Stimulated activated CD8-positive, alpha-beta memory T cell treated with anti-CD3 and anti-CD28 coated beads, Interleukin-7, amount 100 ng/mL, for 4 hours (primary cell): ENCODE measurements at places on chromosomes 13 and 19.
A peak's percentile ranks its signal among the peaks of the same experiment; 100 is the strongest.

GRCh38 chr19:11096210-11096841 lies 7.1 kb downstream of the LDLR start:
- no peak for DNase-seq

GRCh38 chr19:31553846-31554215 lies 204.6 kb upstream of the TSHZ3 start:
- DNase-seq: no peak

- no peak for DNase-seq
Observed at GRCh38 chr19:51602189-51602854, 27.9 kb downstream of the SIGLEC5 start.

DNA sequence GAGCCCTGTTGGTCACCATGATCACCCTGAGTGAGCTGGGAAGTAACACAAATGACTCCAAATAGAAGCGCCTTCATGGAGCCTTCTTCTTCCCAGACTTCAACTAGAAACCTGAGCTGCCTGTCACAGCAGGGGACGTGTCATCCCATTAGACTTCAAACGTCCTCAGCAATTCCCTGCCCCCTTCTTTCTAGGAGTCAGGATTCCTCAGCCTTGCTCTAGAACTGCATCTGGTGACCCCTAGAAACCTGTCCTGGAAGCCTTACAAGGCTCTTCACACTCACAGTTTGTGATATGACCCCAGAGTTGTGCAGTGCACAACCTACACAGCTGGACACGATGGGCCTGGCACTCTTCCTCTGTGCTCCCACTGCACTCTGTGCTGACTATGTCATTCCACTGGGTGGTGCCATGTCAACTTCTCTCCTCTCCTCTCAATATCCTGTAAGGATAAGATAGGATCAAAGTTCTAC lies 23.6 kb upstream of the TTYH1 start:
- no peak for DNase-seq

DNA sequence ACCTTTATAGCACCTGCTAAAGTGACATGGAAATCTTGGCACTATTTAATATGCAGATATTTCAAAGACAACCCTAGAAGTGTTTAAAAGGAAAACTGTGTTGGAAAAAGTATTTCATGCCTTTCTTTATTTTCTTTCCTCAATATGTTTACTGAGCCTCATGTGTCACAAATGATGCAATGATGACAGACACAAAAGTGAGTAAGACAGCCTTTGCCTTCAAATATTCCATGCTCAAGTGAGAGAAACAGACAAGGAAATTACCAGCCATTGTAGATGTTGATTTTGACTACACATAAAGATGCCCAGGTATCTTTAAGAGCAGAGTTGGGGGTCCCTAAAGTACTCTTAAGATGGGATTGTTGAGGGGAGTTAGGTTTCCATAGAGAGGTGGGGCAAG lies 48.0 kb upstream of the TPP2 start:
- no peak for DNase-seq

DNA sequence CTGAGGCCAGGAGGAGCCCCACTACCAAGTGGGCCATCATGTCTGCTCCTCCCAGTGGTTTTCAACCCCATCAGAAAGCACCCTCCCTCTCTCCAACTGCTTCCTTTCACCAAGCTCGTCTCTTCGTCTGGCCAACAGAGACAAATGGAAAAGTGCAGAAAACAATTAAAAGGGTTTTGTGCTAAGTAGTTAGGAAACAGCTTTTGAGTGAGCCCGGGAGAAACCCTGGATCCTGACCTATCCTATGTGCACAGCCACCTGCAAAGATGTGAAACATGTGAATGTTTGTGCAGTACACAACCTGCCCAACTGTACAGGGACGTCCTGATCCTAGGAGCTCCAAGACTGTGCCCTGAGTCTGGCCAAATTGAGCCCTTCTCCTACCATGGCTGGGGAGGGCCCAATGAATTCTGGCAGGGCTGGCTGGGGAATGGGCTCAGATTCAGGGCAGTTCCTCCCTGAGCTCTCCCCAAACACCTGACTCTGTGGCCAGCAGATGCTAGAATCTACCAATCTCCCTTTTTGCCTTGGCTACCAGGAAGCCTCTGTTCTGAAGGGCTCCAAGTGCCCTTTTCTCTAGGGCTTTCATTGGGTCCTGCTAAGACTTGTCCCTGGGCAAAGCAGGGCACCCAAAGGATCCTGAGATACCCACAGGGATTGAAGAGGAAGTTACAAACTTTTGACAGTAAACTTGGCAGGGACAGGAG lies 7.9 kb downstream of the TLE5 start:
- DNase-seq: no peak

GRCh38 chr19:13162724-13163608 lies 12.8 kb downstream of the IER2 start:
- DNase-seq: peak; percentile 91

DNA sequence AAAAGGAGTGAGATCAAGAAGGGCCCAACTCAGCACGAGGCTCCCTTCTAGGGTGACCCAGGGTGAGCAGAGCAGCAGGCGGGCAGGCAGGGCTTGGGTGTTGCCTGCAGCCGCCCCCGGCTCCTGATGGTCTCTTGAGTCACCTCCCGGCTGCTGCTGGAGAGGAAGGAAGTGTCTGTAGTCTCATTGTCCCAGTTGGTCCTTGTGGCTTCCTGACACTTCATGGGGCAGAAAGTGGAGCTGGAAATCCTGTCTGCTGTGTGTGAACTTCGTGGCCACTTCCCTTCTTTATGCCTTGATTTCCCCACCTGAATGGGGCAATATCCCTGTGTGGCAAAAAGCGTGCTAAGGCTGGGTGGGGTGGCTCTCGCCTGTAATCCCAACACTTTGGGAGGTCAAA lies 2.5 kb downstream of the MAP1S start:
- DNase-seq: no peak
